ENCODE measurements at places on chromosomes 4 and X.

DNA sequence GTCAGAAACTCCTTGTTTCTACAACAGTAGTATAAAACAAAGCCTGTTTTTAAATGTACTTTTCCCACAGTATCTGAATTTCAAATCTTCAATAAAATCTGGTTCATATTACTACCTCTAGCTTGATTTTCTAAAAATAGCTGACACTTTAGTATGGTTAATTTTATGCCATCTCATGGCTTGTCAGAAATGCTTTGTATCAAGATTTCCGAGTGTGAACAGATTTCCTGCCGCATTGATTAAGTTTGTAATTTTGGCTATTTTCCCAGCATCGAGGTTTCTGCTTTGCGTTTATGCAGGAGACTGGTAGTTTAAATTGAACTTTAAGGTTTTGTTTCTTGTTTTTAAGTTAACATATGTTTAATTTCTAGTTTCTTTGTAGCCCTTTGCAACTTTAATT, 44.2 kb downstream of the CLCN3 start:
- peak; percentile 48 for DNase-seq

DNA sequence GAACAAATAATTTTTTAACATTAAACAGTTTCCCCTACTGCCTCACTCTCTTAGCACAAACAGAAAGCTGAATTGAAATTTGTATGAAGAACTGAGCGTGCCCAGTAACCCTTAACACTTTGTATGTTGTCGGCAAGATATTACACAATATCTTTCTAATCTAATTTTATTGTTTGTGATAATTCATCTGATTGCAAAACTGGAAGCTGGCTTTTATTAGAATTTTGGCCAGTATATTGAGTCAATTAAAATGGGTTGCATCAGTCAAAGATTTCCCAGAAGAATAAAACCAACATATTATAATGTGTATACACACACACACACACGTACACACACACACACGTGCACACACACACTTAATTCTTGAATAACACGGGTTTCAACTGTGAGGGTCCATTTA, 2332.1 kb downstream of the PCDH7 start:
- no peak for DNase-seq

DNA sequence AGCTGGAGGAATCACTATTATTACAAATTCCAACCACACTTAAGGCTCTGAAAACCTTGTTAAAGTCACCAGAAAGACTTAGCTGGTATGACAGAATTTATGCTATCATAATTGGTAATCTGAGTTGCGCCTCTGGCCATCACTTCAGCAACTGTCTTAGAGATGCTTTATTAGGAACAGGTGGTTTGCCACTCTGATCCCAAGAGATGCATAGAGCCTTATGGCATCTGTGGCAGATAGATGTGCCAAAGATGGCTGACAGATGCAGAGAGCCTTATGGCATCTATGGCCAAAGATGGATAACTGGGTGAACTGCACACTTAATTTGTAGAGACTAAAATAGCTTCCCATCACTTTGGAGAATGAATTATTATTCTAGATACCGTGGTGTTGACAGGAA, 32.3 kb upstream of the PLAC8 start:
- no peak for DNase-seq

DNA sequence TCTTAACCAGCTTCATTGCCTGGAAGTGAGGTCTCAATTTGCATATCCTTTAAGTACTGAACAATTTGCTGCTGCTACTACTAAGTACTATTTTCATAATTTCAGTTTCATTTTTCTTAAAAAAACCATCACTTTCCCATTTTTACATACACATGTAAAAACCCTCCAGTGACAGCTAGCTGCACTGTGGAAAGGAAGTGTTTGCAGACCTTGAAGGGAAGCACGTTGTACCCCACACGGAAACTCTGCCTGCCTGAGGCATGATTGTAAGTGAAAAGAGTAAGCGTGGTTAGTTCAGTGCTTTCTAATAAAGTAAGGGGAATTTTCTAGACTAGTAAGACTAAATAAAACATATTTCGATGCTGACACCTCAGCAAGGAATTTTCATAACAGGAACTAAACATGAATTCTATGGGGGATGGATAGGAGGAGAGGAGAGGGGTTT, 103.6 kb downstream of the RAPGEF2 start:
- DNase-seq: no peak

GRCh38 chr4:139214039-139214534, 37.1 kb upstream of the ELF2 start:
- peak; percentile 85 for DNase-seq

Measured in SK-N-DZ (cell line).